PC-9 (cell line): ENCODE measurements at places on chromosomes 2 and 18. TPM values are rescaled to one million over a fixed set of nuclear protein-coding genes. Genes with fewer than 3 reads are reported as not detected.

The RAB27B gene
- total RNA-seq = 9.9 and 12.7 TPM in 2 replicates

DNA sequence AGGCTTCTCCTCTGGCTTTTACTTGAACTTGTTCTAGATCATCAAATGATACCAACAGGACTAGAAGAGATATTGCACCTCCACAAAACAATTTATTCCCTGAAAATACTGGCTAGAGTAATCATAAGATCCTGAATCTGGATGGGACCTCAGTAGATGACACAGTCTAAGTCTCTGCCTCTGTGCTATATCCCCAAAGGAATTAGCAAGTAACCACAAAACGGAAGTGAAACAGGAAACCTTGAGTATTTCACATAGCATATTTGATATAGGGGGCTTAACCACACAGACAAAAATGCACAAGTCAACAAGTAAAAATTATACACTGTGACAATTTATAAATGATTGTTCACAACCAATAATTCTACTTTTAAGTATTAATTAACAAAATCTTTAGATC lies 456.9 kb upstream of the TNP1 start:
- DNase-seq = no peak

DNA sequence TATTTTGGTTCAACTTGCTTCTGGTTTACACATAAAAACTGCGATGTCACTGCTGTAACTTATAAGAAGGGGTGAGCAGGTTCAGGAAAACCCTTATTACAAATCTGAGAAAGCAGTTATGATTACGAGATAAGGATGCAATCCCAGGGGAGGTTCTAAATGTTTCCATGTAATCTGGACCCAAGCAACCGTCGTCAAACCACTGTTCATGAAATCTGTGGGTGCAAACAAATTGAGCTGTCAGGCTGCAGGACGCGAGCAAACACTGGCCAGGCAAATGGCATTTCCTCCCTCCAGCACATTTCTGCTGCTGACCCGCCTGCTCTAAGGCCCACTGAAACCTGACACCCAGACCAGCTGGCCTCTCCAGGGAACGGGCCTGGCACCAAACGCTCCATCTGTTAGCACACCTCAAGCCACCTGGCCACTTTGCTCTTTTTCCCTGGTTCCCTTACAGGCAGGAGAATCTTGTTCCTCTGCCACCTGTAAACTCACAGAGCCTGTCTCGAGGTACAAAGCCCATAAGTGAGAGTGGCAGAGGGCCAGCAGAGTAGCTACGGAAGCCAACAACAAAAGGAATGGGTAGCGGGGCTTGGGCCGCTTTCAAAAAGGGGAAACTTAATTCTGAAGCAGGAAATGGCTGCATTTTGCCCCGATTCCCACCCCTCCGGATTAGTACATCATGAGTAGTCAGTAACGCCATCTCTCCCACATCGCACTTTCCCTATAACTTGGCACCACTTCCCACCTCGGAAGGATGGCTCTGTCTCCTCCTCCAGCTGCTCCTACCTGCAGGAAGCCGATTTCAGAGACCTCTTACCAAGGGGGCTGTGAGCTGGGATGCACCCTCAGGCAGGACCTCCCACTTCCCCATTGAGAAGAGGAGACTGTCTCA lies 26.5 kb downstream of the CRACDL start:
- DNase-seq = peak; percentile 92

The FBLN7 gene
- 0.70 and 1.6 TPM in 2 replicates for total RNA-seq

DNA sequence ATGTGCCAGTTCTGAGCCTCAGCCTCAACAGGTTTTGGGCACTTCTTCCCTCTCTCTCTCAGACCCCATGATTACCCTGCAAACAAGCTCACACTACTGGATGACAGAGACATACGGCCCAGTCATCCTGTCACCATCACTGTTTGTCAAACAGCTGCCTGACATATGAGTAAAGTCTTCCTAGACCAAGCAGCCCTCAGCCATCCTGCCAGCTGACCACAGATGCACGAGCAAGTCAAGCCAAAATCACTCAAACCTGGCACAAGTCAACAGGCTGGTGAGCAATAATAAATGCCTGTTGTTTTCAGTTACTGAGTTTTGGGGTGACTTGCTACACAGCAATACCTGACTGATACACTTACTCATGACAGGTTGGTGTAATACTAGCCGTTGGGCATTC lies 75.5 kb upstream of the KLF7 start:
- no peak for DNase-seq

GRCh38 chr2:134648586-134648985 lies 70.2 kb downstream of the TMEM163 start:
- DNase-seq = no peak

GRCh38 chr2:154978710-154979109 lies 280.2 kb downstream of the KCNJ3 start:
- DNase-seq = no peak

DNA sequence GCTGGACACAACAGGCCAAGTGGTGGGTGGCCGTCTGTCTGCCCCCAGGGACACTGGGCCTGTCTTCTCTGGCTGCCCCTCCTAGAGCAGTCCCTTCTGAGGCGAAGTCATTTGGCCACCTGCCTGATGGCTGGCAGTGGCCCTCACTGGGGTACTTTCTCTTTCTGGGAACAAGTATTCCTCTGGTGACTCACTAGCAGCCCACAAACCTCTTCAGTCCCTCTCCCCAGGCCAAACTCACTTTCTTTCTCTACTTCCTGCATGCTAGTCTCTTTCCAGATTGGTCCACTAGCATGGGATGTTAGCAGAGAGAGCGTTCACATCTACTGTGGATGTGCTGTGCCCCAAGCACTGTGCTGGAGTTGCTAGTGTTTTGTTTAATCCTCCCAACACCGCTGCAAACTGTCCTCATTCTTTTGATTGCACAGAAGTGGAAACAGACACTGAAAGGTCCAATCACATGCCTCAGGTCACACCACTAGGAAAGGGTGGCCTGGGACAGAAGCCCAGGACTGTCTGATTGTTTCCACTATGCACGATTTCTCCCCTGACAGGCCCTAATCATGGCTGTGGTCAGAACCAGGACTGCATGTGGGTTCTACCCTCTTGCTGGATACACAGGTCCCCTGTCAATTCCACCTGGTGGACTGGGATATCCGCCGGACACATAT lies 5.2 kb downstream of the DYSF start:
- DNase-seq = peak; percentile 81

GRCh38 chr2:71608441-71608840 lies 155.1 kb downstream of the DYSF start:
- DNase-seq = no peak

The GNAL gene
- total RNA-seq = 0.98 and 3.3 TPM in 2 replicates

The CCDC141 gene
- not detected in 2 replicates for total RNA-seq

The RAD51AP2 gene
- total RNA-seq = not detected in 2 replicates

The SNORC gene
- 10.4 and 20.0 TPM in 2 replicates for total RNA-seq

The SOWAHC gene
- 12.8 and 14.3 TPM in 2 replicates for total RNA-seq

DNA sequence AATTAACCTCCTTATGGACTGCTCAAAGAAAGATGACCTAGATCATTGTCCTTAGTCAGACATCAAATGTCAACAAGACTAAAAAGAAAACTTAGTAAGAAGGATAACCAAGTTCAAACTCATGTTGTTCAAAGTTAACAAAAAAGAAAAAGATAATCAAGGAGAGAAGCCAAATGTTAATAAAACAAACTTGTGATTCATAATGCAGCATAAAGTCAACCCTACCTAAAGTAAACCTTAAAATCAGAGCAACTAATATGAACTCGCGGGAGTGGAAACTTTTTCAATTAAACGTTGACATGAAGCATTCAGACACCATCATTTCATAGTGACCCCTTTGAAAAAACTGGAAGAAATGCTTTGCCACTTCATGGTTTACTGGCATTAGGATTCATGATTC lies 52.9 kb downstream of the DNER start:
- no peak for DNase-seq

DNA sequence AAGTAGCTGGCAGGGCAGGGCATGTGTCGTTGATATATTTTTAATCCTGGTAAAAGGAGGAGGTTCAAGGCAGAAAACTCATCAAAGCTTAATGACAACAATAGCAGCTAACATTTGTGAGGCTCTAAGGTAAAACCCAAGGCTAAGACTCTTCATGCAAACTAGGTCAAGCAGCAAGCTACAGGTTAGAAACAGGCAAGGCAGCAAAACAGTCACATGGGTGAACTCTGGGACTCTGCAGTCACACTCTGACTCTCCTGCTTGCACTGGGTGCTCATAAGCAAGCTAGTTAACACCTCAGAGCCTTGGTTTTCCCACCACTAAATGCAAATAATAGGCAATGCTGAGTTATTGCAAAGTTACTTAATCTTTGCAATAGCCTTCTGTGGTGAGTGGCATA lies 7.9 kb downstream of the IL1RN start:
- DNase-seq = no peak

The HTR2B gene
- total RNA-seq = not detected in 2 replicates

The SH2D6 gene
- 2.3 TPM in 2 replicates for total RNA-seq

DNA sequence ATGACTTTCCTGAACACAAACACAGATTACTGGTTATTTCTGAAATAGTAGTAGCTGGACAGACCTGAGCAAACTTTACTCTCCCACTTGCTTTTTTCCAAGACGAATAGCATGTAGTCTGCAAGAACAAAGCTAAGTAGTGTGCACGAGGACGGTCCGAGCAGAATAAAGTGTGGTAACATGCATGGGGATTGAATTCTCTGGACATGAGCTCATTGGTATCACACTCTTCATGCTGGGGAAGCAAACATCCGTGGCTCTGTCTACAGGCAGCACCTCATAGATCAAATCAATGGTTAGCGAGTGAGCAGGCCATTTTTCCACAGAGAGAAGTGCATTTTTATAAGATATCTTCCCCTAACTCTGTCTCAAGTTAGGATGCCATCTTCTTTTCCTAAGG lies 164.8 kb upstream of the STK17B start:
- no peak for DNase-seq

DNA sequence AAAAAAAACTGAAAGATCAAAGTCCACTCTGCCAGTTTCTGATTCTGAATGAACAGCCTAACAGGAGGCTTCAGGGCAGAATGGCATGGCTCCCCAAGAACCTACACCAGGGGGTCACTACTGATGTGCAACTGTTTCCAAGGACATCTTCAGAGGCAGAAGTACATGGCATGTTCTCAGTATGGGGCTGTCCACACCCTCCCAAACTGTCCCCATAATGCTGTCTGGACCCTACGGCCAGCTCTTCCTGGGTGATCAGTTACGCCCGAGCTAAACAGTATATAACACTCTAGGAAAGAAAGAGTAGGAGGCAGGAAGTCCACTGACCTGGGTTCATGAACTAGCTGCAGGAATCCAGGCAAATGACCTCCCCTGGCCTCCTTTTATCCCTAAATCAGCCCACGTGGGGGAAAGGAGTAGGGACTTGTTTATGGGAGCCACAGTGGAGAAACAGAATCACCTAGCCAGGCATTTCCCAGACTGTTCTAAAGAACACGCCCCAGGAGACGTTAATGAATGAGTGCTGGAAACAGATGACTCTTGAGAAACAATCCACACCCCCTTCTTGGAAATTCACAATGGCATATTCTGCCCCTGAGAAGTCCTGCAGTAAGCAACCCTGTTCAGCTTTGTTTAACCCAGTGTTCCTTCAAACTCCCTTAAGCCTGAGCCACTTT lies 2.5 kb downstream of the TMBIM1 start:
- no peak for DNase-seq
